ENCODE measurements at places on chromosomes 13 and 19. TPM values are rescaled to one million over a fixed set of nuclear protein-coding genes. Genes with fewer than 3 reads are reported as not detected.

The SIGLECL1 gene
- not detected for total RNA-seq

The TEX26 gene
- not detected for total RNA-seq

The FXYD1 gene
- total RNA-seq = not detected

The HIPK4 gene
- total RNA-seq = 0.14 TPM
